ENCODE measurements at places on chromosomes 3 and 15. TPM values are rescaled to one million over a fixed set of nuclear protein-coding genes. Genes with fewer than 3 reads are reported as not detected.

DNA sequence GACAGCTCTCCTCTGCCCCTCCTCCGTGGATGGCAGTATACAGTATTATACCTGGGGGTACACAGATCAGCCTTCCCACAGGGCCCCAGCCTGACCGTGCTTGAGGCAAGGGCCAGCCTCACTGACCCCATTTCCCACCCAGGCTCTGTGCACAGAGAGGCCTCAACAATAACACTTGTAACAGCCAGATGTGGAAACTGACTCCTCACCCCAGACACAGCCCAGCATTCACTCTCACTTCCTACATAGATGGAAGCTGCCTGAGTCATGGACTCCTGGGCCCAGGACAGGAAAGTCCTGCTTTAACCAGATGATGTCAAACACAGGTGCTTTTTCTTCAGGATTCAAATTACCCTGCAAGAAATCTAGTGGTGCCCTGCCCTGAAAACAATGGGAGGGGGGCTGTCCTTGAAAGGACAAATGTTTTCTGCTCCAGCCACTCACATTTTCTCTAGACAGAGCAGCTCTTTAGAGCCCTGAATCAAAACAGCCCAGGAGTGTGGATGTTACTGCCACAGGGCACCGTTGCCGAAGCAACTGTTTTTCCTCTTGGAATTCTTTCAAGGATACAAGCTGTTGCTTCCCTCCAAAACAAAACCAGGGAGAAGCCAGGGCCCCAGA, 16.4 kb downstream of the CCDC12 start:
- DNase-seq: no peak

The TICRR gene
- not detected for polyA plus RNA-seq

The SH3GL3 gene
- polyA plus RNA-seq: not detected

DNA sequence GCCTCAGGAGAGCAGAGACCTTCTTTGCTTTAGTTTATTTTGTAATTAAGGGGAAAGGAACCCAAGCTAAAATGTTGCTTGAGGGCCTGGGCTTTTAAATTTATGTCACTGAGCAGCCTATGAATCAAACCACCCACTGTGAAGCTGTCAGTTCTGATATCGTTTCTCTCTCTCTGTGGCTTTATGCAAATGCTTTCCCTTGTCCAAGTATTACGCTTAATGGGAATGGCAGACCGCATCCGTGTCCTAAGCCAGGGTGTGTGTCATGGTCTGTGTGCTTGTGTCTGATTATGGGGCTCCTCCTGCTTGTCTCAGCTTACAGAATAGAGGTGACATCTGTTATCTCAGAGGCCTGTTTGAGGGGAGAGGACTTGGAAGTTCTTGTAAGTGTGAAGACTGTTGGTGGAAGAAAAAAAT, 82.4 kb downstream of the EBLN2 start:
- DNase-seq: peak; percentile 56

DNA sequence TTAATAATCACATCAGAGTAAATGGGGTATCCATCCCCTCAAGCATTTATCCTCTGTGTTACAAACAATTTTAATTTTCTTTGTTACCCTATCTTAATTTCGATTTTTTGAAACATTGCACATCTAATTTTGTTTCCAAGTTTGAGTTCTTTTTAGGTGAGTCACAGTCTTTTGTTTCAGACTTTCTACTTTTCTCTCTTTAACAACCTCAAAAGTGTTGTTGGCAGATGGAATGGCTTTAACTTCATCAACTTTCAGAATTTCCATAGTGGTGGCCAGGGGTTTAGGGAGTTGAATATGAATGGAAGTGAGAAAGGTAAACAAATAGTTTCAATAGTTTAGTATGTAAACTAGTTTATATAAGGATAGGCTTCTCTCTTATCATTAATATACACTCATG, 223.0 kb upstream of the MLF1 start:
- no peak for DNase-seq

- peak; percentile 91 for DNase-seq
Measured at GRCh38 chr15:34366271-34367065, 528 bp downstream of the LPCAT4 start.

DNA sequence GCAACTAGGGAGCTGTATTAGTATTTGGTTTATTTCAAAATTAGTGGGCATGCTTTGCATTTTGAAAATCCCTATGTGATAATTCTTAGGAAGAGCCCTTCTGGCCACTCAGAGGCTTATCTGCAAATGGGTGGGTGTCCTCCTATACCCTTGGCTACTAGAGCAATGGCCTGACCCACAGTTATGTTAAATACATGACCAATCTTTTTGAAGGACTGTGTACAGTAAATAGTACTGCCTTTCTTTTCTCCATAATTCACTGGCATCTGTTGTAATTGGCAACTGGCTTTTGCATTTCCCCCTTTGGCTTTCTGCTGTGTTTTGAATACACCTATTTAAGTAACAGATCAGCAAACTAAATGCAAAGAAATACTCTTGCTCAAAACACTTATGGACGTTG, 175.4 kb downstream of the ANXA2 start:
- DNase-seq: no peak

DNA sequence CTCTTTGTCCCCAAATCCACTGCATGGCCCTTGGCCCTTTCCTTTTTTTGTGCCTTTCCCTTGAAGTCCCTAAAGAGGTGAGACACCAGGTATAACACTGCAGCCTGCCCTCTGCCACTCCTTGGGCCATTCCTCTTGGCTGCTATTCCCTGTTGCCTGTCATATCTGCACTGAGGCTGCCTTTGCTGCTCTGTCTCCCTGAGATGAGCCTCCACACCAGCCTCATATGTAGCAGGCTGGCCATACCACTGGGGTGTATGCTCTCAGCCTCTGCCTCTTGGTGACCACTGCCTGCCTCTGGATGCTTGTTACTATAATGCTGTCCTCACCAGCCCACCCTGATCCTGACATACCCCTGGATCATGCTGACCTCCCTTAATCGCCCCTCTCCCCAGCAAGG, 252.0 kb downstream of the CLSTN2 start:
- DNase-seq: no peak

GRCh38 chr3:136749091-136749490, 3.1 kb downstream of the STAG1 start:
- no peak for DNase-seq

GRCh38 chr3:170531657-170532335, 54.1 kb downstream of the SLC7A14 start:
- no peak for DNase-seq

GRCh38 chr3:105277656-105278055, 89.1 kb upstream of the ALCAM start:
- DNase-seq: no peak

The GAP43 gene
- not detected for polyA plus RNA-seq

DNA sequence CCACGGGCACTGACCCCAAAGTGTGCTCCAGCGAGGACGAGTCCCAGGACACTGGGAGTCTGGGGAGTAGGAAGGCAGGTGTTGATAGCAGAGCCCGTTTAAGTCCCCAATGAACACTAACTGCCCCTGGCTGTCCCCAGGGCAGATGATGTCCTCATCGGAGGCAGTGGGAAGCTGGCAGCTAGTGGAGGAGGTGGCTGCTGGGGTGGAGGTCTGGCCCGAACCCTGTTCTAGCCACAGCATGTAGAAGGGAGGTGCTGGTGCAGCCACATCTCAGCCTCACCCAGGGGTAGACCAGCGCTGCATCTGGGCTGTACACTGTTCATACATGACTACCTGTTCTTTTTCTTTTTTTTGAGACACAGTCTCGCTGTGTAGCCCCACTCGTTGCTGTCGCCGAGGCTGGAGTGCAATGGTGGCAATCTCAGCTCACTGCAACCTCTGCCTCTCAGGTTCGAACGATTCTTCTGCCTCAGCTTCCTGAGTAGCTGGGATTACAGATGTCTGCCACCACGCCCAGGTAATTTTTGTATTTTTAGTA, 51.8 kb downstream of the KLF13 start:
- DNase-seq: no peak

The SEC62 gene
- 131 TPM for polyA plus RNA-seq

The XYLB gene
- polyA plus RNA-seq: 7.9 TPM

- peak; percentile 70 for DNase-seq
Measured at GRCh38 chr15:60006203-60006862, 2.2 kb downstream of the FOXB1 start.

DNA sequence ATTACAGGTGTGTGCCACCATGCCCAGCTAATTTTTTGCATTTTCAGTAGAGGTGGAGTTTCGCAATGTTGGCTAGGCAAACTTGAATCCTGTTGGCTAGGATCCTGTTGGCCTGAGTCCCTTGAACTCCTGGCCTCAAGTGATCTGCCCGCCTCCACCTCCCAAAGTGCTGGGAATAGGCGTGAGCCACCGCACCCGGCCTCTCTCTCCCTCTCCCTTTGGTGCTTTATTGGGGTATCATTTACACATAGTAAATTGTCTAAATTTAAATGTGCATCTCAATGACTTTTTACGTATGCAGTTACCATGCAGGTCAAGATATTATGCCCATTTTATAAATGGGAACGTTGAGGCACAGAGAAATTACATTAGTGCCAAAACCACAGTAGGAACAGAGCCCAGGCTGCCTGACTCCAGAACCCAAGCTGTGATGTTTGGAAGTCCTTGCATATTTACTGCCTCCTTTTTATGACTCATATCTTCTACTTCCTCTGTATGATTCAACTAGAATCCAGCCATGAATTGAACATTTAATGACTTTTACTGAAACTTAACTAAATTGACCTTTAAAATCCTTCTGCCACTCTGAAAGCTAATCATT, 34.0 kb upstream of the RPP14 start:
- no peak for DNase-seq

GRCh38 chr15:36370731-36371112, 208.7 kb upstream of the CDIN1 start:
- DNase-seq: no peak

The SMCO1 gene
- polyA plus RNA-seq: not detected

DNA sequence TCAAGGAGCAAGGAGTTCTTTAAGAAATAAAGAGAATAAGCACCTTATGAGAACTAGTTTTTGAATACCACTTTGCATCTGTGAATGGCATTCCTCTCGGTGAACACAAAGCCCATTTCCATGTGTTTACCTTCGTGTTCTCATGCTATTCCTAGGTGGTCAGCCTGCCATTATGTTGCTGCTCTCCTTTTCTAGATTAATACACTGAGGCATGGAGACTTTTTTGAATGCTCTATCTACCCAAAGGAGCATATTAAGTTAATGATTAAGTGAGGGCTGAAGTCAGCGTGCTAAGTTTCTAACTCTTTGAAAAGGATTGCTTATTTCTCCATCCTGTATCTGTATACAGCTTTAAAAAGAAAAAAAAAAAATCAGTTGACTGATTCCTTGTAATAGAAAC, 394.5 kb downstream of the MECOM start:
- no peak for DNase-seq

- no peak for DNase-seq
Measured at GRCh38 chr15:70742928-70743327, 20.4 kb downstream of the UACA start.

The PDHB gene
- 138 TPM for polyA plus RNA-seq

The GADL1 gene
- polyA plus RNA-seq: 0.54 TPM

DNA sequence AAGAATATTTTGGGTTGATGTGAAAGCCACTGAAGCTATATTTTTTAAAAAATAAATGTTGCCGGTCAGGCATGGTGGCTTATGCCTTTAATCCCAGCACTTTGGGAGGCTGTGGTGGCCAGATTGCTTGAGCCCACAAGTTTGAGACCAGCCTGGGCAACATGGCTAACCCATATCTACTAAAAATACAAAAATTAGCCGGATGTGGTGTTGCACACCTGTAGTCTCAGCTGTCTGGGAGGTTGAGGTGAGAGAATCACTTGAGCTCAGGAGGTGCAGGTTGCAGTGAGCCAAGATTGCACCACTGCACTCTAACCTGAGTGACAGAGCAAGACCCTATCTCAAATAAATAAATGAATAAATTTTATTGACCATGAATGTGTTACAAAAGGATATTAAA, 39.6 kb downstream of the GOLM2 start:
- DNase-seq: no peak

The KBTBD13 gene
- polyA plus RNA-seq: not detected

DNA sequence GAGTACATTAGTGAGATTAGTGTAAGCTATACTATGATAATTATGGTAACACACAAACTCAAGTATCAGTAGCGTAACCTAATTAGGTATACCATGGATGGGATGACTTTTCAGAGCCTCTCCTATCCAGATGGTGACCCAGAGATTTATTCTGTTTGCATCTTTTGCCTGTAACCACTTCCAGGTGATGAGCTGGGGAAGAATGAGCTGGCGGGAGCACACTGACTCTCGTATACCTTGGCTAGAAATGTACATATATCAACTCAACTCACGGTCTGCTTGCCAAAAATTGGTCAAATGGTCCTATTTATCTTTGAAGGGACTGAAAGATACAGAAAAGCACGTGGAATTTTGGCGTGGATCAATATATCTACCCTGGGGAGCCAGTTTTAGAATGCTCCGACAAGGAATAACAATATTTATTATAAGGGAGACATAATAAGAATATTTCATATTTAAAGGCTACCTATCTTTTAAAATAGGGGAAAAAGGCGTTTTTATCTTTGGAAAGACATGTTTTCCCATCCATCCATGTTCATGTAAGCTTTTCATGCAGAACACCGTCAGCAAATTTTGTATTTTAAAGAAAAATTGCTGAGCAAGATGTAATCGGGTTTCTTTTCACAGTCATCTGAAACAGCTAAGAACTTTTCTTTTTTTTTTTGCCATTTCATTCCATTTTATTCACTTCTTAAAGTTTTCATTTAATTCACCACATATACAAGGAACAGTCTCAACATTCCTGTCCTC, 502.6 kb upstream of the CBLB start:
- no peak for DNase-seq

- DNase-seq: no peak
Measured at GRCh38 chr3:110413807-110414748, 657.5 kb upstream of the NECTIN3 start.

DNA sequence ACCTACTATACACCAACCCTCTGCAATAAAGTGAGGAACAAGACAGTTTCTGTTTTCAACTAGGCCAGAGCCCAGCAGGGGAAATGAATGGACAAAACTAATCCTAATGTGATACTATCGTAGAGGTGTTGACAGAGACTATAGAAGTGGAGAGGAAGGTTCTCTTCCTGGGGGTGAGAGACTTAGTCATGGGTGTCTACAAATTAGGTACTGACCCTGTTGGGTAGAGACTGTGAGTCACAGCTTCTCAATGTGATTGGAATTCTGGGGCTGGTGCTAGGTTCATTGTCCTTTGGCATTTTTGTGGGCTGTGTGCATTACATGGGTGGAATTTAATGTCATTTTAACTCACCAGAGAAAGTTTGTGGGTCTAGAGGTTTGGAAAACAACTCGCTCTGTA, 79.3 kb downstream of the ADAMTSL3 start:
- DNase-seq: no peak

GRCh38 chr3:188553569-188553968, 399.6 kb downstream of the LPP start:
- DNase-seq: no peak

- DNase-seq: no peak
Measured at GRCh38 chr3:86051058-86051457, 939.9 kb downstream of the VGLL3 start.

GRCh38 chr3:24899901-24900603, 405.4 kb upstream of the THRB start:
- no peak for DNase-seq

The KAT2B gene
- 9.5 TPM for polyA plus RNA-seq

DNA sequence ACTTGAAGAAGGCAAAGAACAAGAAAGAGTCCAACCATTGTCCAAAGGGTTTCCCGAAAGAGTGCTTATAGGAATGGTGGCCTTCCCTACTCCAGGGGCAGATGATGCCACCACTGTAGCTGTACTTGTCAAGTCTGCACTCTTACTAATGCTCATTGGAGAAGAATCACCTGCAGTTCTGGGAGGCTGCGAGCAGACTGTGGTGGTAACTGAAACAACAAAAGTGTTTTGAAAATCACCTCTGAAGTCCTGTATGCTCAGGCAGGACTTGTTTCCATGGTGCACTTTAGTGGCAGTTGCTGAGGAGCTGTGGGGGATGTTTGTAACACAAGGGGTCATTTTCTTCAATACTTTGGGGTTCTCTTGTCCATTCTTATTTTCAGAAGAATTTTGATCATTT, 36.0 kb downstream of the USF3 start:
- DNase-seq: no peak

All from kidney (tissue), 22 donors.